ENCODE measurements at places on chromosomes 12 and 14. TPM values are rescaled to one million over a fixed set of nuclear protein-coding genes. Genes with fewer than 3 reads are reported as not detected.

Gene FNTB
- total RNA-seq, result 8.0 TPM

Gene PSEN1
- total RNA-seq, result 23.5 TPM

Gene LRRC10
- total RNA-seq, result not detected

Gene CCDC177
- total RNA-seq, result 0.75 TPM

Gene MAP1LC3B2
- not detected for total RNA-seq

Gene ZFHX2
- total RNA-seq, result 0.03 TPM

Gene TAS2R19
- not detected for total RNA-seq

DNA sequence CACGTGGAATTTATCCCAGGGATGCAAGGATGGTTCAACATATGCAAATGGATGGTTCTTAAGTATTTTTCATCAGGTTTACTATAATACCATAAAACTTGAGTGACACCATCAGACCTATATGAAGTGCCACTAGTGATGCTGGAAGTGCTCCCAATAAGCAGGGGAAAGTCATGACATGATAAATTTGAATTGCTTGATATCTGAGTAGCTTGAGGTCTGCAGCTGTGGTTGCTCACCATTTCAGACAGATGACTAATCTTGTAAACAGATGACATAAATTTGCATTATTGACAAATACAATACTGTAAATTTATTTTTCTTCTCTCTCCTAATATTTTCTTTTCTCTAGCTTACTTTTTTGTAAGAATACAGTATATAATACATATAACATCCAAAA, 13.7 kb upstream of the PRPF39 start:
- no peak for DNase-seq

GRCh38 chr14:51884086-51884927, 23.9 kb downstream of the GNG2 start:
- DNase-seq, result no peak

DNA sequence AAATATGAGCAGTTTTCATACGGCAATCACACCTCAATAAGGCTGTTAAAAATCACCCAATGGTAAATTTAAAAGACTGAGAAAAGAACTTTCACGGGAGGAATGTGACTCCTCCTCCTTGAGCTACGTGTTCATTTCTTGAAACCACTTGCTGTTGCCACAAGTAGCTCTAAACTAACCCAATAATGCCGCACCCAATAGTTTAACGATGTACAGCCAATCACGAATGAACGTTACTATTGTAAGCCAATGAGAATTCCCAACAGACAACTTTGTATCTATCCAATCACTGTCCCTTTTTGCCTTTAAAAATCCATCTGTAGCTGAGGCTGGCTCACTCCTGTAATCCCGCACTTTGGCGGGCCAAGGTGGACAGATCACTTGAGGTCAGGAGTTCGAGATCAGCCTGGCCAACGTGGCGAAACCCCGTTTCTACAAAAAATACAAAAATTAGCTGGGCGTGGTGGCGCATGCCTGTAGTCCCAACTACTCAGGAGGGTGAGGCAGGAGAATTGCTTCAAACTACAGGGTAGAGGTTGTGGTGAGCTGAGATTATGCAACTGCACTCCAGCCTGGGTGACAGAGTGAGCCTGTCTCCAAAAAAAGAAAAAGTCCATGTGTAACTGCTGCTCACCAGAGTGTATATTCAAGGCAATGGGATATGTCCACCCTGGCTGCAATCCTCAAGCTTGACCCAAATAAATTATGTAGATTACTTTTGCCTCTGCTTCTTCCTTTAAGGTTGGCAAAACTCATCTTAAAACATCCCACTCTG, 24.4 kb upstream of the BTBD6 start:
- DNase-seq, result no peak

- DNase-seq, result no peak
Measured at GRCh38 chr12:30548203-30548602, 147.5 kb downstream of the IPO8 start.

- no peak for DNase-seq
Measured at GRCh38 chr12:94592080-94592479, 58.3 kb downstream of the TMCC3 start.

DNA sequence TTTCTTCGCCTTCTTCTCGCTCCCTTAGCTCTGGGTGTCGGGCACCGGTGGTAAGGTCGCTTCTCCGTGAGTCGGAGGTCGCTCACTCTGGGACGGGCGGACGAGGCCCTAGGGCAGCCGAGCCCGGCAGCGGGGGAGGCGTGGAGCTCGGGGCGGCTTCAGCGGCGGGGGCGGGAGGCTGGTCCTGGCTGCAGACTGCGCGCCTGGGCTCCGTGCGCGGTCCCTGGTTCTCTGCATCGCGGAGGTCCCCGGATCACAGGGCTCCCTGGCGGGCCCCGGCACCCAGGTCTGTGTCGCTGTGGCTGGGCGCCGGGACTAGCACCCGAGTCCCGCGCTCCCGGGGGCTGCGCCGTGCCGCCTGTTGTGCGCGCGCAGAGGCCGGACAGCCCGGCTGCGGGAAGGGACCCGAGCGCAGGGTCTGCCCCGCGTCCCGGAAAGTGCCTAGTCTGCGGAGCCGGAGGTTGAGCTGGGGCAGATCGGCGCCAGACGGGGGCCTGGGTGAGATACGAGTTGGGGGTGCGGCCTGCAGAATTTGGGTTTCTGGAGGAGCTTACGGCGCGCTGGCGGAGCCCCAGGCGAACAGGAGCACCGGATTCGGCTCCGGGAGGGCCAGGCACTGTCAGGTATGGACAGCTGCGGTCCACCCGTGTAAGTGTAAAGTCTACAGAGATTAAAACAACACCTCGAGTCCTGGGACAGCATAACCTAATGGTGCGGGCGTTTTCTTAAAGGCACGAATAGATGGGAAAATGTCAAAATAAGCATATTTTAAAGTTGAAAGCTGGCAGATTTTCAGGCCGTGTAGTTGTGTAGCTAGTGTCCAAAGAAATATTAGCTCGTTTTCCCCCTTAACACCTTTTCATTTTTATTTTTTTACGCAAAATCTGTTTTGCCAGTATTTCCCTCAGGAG, 713 bp downstream of the FRMD6 start:
- DNase-seq, result peak; percentile 60

GRCh38 chr12:132610866-132611602, 652 bp upstream of the LRCOL1 start:
- DNase-seq, result no peak

GRCh38 chr14:36420149-36420687, 99.8 kb upstream of the MBIP start:
- no peak for DNase-seq

DNA sequence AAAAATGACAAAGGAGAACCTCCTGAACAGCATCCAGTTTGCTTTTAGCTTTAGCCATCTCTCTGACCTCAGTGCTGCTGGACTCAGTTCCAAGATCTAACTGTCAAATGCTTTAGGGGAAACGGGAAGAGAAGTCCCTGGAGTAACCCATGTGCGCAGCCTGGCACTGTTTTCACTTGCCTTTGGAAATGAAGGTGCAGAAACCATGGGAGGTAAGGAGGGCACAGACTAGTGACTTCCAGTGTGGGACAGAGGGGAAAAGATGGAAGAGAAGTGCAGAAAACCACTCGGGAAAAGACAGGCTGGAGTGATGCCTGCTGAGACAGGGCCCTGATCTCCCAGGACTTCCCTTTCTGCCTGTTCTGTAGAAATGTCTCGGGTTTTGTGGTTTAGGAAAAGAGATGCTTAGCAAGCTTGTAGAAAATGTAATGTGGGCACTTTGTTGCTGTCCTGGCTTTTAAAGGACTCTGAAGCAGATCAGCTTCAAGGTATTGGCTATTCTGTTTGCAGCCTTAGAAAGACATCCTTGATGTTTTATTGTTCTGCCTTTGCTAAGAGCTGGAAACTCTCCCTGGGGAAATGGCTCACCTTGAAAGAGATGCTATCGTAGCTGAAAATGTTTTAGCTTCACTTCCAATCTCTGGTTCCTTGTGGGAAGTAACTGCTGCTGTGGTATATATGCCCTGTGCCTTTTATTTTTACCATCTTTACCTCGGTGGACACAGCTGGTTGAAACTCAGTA, 124.6 kb upstream of the HIF1A start:
- no peak for DNase-seq

- DNase-seq, result no peak
Measured at GRCh38 chr14:21109377-21110138, 8.7 kb downstream of the TMEM253 start.

GRCh38 chr12:116547955-116548501, 11.2 kb upstream of the MAP1LC3B2 start:
- DNase-seq, result no peak

DNA sequence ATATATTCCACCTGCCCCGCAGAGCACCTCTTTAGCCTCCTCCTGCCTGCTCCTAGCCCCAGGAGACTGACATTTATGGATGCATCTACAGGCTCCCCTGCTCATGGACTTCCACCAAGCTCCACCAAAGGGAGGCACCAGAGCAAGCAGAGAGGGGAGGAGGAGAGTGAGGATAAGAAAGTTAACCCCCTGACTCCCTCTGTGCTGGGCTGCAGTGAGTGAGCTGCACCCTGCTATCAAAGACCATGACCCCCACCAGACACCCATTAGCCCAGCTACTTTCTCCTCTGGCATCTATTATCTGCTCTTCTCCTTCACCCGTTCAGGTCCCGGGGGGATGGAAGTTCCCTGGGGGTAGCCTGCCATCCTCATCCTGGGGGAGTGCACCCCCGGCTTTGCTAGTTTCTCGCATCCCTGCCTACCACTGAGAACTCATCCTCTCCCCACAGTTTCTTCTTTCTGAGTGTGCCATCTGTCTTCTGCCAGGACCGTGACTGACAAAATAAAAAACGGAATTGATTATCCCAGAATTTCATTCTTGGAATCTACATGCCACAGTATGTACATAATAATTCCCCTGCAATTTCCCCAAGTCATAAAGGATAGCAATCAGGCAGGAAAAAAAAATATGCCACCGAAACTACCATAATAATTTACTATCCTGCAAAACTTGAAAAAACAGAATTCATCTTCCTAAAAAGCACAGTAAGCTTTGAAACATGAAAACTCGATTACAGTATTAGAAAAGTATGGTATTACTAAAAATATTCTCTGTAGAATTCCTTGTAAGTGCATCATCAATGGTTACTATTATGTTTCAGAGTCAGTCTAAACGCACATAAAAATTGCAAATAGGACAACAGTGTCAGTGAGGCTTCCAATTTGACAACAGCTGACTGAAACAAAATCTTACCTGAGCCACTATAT, 45.2 kb downstream of the FOXN3 start:
- no peak for DNase-seq

DNA sequence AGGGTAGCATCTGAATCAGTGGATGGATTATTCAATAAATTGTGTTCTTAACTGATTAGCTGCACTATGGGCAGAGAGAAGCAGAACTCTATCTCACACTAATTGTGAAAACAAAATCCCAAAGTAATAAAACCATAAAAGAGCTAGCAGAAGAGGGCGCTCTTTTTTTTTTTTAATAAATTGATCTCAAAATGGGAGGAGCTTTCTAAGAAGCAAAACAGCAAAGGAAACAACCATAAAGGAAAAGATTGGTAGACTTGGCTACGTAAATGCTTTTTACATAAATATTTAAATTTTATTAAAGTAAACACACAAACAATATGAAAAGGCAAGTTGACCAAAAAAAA, 1.5 kb upstream of the TM7SF3 start:
- peak; percentile 20 for DNase-seq

DNA sequence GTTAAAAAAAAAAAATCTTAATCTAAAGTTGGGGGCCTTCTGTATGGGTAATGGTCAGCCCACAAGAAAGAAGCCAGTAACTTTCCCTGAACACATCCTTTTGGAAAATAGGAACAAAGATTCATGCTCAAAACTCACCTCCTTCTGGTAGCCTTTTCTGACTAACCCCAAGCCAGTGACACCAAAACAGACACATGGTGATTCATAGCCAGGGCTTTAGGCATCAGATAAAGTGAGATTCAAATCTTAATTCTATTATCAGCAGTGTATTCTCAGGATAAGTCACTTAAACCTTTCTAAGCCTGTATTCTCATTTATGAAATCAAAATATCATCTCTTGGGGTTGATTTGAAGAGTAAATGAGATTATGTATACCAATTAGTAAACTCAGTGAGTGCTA, 4.9 kb downstream of the ATP5MC2 start:
- no peak for DNase-seq

GRCh38 chr12:65522956-65523860, 244.7 kb downstream of the MSRB3 start:
- DNase-seq, result no peak

DNA sequence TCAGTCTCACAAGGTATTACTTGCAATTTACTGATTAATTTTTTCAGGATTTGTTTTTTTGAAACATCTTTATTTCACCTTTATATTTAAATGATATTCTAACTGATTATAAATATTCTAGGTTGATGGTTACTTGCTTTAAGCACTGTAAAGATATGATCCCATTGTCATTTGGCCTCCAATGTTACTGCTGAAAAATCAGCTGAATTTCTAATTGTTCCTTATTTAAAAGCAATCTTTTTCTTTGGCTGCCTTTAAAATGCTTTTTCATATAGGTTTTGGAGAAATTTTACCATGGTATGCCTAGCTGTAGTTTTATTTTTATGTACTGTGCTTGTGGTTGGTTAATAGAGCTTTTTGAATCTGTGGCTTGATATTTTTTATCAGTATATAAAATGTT, 275.6 kb upstream of the PPFIA2 start:
- no peak for DNase-seq

DNA sequence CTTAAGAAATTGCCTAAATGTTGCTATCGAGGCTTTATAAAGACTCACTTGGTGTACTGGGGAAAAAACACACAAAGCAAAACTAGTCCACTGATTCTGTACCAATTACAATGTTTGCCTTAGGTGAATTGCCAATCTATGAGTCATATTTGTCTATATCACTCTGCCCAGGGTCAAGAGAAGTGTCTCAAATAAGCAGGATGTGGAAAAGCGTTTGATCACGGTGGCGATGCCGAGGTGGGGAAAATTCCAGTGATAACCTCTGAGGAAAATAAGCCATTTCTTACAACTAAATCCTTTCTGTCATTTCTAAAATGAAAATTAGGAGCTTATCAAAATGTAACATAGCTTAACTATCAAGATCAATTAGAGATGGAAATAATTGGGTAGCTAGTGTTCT, 148.6 kb upstream of the DIO3 start:
- DNase-seq, result no peak

- DNase-seq, result no peak
Measured at GRCh38 chr14:103315351-103315911, 18.6 kb upstream of the EIF5 start.
